ENCODE measurements at places on chromosomes 7 and 10.

- DNase-seq = peak; percentile 44
Observed at GRCh38 chr7:100887516-100888290, 1.8 kb downstream of the UFSP1 start.

DNA sequence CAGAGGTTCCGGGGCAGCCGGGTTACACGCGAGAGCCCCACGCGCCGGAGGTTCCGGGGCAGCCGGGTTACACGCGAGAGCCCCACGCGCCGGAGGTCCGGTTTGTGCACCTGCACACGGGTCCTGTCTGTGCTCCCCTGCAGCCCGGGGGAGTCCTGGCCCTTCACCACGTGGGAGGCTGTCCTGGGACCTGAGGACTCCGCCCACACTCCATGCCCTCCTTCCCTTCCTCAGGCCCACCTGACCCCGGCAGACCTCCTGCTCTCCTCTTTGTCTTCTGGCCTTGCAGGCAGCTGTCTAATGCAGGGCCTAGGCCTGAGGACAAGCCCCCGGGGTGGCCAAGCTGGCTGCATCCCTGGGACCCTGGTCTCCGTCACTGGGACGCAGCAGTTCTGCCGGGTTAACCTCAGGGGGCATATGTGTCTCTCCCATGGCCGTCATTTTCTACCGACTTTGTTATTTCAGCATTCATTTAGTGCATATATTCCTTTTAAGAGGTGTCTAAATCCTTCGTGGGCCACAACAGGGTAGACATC lies 374.6 kb downstream of the DNAJB6 start:
- DNase-seq = no peak

- DNase-seq = no peak
Observed at GRCh38 chr7:51366930-51367613, 50.5 kb upstream of the COBL start.

DNA sequence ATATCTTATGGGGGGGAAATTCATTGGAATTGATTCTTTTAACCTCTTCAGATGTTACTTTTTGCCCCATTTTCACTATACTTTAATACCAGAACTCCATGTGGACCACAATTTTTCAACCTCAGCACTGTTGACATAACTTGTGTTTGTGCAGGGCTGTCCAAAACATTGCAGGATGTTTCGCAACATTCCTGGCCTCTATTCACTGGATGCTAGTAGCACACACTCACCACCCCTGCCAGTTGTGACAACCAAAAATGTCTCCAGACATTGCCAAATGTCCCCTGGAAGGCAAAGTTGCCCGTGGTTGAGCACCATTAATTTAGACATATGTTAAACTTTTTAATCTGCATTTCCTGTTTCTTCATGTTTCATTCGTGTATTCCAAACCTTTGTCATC lies 234.7 kb downstream of the GFRA1 start:
- DNase-seq = no peak

DNA sequence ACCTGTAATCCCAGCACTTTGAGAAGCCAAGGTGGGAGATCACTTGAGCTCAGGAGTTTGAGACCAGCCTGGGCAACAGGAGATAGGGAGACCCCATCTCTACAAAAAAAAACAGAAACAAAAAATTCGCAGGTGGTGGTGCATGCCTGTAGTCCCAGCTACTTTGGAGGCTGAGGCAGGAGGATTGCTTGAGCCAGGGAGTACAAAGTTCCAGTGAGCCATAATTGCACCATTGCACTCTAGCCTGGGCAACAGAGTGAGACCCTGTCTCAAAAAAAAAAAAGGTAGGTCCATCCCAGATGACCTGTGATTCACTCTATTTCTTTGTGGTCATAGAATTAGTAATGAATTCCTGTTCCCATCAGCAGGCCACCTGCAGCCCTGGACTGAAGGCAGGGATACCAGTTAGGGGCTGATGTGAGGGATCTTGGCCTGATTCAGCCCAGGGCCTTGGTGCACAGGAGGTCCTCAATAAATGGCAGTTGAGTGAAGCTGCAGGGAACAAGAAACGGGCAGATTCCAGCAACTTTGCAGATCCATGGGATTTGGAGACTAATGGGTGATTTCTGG lies at the start of gene MYH16:
TSS of gene MYH16 (plus strand) at position 364 of the 570 bp plus-strand sequence.
- no peak for DNase-seq

DNA sequence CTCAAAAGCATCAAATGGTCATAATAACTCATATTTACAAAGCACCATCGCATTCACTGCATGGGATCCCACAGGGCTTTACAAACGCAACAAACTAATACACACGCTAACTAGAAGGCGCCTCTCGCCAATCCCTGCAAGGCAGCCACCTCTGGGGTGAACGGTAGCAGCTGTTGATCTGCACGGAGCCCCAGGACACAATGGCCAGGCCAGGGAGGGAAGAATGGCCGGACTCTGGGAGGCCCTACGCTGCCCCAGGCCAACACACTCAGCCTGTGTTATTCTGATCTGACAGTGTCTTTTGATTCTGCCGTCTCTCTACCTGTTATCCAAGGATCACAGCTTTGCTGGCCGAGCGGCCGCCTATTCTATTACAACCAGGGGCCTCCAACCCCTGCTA lies 41.8 kb downstream of the HABP2 start:
- no peak for DNase-seq

DNA sequence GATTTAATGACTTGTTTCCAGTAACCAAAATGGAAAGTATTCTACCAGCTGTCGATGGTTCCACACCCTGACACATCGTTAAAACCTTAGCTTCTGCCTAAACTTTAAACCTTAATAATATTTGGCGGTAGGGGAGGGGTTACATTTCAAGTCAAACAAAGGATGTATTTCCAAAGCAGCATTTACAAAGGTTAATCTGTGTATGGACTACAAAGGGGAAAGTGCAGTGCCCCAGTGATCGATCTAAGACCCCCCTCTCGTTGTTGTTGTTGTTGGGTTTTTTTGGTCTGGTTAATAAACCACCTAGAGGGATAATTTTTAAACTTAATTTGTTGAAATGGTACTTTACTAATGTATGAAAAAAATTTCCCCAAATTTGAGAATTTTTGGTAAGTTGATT lies 1.1 kb upstream of the STEAP2 start:
- DNase-seq = no peak

GRCh38 chr7:157462840-157463239 lies 126.0 kb downstream of the DNAJB6 start:
- no peak for DNase-seq

DNA sequence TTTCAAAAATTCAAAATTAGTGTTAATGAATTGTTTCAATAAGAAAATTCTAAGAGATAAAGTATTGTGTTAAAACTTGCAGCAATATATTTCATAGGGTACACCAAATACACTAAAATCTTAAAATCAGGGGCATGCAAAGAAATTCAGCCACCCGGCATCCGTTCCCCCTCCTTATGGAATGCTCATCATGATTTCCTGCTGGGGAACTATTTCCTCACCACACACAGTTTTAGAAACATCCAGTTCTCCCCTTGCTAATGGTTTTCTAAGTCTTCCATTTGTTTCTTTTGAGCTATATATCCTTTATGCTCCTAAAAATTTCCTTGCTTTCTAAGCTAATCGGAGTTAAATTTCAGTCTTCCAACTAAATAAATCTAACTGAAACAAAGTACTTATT lies 60.7 kb downstream of the CHCHD3 start:
- DNase-seq = no peak

- DNase-seq = no peak
Observed at GRCh38 chr7:85262891-85263290, 76.0 kb upstream of the SEMA3D start.

DNA sequence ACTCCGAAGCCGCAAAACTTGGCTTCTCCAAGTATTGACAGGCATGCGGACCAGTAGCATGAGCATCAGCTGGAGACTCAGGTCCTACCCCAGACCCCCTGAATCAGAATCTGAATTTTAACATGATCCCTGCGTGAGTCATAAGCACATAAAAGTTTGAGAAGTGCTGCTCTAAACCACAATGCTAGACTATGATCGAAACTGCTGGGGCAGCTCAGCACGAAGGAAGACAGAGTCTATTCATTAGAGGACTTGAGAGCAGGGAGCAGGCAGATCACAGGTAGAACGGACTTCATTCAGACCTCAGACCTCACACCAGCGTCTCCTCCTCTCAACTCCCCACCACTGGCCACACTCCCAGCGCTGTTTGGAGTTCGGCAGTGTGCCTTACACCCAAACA lies 16.9 kb downstream of the CAMK2G start:
- no peak for DNase-seq

DNA sequence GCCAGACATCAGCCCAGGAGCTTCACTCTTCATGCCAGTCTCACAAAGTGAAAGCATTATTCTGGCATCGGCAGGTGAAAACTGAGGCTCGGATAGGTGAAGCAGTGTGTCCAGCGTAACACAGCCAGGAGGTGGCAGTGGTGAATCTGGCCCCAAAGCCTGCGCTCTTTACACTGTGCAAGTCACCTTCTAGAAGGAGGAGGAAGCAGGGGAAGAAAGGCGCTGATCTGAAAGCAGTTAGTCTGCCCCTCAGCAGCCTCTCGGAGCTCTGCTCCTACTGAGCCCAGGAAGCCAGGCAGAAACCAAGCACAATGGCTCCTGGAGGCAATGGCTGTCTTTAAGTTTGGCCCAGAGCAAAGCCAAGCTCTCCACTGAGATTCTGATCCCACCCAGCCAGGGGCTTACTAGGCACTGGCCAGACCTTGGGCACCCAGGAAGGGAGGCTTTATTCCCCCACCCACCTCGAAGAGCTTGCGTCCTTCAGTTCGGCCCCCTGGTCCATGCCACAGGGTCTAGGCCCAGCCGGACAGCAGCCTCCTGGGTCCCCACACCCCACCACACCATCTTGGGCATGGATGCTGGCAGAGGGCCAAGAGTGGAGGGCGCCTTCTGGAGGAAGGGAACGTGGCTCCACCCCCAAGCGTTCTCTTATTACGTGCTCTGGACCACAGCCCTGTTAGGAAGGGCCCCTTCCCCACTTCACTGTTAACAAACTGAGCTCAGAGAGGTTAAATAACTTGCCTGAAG lies 104.5 kb downstream of the GRID1 start:
- DNase-seq = no peak

DNA sequence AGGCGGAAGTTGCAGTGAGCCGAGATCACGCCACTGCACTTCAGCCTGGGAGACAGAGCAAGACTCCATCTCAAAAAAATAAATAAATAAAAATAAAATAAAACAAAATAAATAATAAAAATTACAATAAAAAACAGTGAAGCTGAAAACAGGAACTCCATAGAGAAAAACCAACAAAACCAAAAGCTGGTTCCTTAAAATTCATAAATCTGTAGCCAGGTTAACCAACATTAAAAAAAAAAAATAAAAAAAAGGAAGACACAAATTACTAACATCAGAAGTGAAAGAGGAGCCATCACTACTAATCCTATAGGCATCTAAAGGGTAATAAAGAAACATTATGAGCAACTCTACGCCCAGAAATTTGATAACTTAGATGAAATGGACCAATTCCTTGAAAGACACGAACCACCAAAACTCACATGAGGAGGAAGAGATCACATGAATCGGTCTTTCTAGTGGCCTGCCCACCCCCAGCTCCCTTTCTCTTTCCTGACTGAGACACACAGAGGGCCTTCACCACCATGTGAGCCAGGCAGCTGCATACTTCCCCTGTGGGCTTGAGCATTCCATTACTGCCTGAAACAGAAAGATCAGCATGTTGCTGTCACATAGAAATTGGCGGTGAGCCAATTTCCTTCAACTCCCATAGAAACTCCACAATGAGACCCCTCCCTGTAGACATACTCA lies 208.7 kb downstream of the MAD1L1 start:
- no peak for DNase-seq

- no peak for DNase-seq
Observed at GRCh38 chr7:96675548-96675947, 34.1 kb downstream of the SEM1 start.

- no peak for DNase-seq
Observed at GRCh38 chr7:50651271-50651989, 86.2 kb upstream of the DDC start.

- no peak for DNase-seq
Observed at GRCh38 chr7:75813781-75814236, at the start of gene CCL24. CCL24 (minus strand) TSS chr7:75813806; CDS start chr7:75813715, 91 bp downstream.

DNA sequence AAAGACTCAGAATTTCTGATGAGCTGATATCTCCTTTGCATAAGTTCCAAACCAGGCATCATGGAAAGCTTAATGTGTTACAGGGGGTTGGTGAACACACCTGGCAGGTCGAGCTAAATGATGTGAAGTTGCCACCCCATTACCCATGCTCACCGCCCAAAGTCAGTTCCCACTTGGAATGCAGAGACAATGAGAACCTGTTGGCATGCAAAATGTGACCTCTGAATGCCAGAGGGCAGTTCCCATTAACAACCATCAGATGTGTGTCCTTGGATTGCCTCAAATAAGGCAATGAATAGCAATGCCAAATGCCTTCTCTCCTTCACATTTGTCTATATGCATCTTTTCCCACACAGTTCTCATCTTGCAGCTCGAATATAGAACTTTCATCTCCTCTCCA lies 190.7 kb downstream of the CDCA7L start:
- no peak for DNase-seq

GRCh38 chr10:119183664-119184412 lies 5.2 kb upstream of the PRDX3 start:
- DNase-seq = no peak

- DNase-seq = no peak
Observed at GRCh38 chr7:115058726-115059125, 136.8 kb downstream of the MDFIC start.

- DNase-seq = no peak
Observed at GRCh38 chr7:155166108-155166507, 96.0 kb downstream of the HTR5A start.

GRCh38 chr7:146709451-146710027 lies 592.9 kb downstream of the CNTNAP2 start:
- DNase-seq = no peak

DNA sequence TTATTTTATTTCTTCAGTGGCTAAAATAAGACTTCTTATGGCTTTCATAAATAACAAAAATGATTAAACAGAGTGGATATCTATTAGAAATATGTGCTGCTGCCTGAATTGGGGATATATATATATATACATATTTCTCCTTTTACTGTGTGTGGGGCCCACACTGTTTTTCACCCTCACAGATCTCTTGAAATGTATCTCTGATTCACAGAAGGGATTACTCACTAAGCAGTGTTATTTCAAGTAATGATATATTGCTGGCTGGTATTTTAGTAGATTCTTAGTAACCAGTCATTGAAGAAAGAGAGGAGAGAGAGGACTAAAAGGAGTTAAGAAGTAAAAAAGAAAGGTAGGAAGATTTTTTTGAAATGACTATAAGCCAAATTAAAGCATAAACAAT lies 308.6 kb upstream of the NRP1 start:
- no peak for DNase-seq
